ENCODE measurements at places on chromosomes 1 and 21.

DNA sequence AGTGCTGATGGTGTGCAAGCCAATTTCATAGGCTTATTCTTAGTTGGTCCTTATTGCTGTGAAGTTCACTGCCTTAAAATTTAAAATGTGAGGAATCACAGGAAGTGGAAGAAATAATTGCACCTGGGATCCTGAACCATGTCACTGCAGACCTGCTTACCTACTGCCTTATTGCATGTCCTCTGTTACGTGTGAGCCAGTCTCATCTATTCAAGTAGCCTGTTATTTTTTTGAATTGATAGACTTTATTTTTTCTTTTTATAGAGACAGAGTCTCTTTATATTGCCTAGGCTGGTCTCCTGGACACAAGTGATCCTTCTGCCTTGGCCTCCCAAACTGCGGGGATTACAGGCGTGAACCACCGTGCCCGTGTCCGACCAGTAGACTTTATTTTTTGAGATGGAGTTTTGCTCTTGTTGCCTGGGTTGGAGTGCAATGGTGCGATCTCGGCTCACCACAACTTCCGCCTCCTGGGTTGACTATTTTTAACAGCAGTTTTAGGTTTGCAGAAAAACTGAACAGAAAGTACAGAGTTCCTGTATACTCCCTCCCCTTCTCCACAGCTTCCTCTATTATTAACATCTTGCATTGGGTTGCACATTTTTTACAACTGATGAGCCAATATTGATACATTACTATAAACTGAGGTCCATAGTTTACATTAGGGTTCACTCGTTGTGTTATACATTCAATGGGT is 14.0 kb upstream of the DISC1 start:
- DNase-seq = no peak

DNA sequence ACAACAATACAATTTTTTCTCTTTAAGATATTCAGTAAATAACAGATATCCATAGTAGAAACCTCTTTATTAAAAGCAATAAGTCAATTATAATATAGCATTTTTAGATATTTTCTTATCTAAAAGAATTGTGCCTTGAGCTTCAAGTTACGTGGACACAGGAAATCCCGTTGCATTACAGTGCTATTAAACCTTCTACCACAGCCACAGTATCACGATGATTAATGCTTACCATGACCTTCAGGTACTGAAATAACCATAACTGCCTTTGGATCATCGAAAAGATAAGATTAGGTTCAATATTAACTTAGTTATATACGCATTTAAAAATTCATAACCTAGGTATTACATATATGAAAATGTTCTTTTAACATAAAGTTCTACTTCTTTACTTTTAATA is 17.9 kb downstream of the B3GALNT2 start:
- no peak for DNase-seq

GRCh38 chr1:84358695-84359094 is 39.6 kb upstream of the DNASE2B start:
- DNase-seq = no peak

DNA sequence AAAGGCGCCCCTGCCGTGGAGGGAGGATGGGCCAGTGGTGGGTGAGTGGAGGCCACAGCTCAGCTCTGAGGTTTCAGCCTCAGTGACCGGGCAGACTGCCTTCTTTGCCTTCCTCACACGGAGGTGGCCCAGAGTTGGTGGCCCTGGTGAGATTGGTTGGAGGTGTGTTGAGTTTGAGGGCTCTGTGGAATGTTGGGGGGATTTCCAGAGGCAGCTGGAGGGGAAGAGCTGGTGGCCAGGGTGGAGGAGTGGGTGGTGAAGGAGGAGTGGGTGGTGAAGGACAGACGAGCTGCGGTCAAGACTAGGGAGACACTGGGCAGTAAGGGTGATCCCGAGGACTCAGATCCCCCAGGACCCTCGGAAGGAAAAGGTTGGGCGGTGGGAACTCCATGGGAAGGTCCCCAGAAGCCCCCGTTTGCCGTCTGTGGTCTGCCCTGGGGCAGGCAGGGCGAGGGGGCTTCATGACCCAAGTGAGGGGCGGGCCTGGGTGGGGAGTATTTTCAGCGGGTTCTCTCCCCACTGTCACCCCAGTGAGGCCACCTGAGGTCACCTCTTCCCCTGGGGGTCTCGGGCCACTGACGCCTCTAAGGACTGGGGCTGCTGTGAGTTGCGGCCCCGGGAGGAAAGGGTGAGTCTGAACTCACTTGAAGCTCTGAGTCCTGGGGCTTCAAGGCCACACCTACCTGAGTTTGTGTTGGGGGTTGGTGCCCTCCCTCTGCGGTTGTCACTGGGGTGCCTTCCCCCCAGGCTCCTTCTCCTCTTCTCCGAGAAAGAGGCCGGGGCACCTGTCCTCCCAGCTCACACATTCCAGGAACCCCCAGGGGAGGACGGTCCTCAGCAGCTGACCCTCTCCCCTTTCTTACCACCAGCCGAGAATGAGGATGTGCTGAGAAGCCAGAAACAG is 22.7 kb upstream of the PIK3CD start:
- DNase-seq = no peak

GRCh38 chr1:4768553-4768952 is 114.1 kb downstream of the AJAP1 start:
- DNase-seq = no peak

DNA sequence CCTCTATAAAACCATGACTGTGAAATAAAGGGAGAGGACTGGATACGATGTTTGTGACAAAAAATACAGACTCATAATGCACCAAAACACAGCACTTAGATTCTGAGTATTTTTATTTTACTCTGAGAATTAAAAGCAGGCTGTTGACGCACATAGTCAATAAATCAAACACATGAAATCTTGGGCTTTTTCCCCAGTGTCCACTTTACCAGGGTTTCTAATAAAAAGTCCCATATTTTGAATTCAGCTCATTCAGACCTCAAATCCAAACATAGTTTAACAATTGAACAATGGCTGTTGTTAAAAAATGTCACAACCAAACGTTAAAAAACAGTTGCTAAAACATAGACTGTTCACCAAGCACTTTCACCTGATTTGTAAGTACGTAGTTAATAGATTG is 553.4 kb downstream of the LTN1 start:
- DNase-seq = no peak

DNA sequence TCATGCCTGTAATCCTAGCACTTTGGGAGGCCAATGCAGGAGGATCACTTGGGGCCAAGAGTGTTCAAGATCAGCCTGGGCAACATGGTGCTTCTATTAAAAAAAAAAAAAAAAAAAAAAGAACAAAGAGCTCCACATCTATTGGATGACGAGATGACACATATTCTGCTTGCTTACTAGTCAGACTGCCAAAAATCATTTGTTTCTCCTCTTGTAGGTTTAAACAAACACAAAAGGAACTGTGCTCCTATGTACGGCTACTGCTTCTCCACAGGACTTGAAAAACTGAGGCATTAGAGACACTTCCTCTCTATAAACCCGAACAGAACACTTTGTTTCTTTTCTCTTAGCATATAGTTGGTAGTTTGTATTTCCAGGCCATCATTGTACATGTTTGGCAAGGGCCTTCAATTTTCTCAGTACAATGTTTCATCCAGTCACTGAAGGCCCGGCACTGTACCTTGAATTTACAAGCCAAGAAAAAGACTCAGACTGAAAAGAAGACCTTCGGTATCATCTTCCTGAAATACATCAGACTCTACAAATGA is 6.0 kb downstream of the TRIT1 start:
- DNase-seq = no peak

DNA sequence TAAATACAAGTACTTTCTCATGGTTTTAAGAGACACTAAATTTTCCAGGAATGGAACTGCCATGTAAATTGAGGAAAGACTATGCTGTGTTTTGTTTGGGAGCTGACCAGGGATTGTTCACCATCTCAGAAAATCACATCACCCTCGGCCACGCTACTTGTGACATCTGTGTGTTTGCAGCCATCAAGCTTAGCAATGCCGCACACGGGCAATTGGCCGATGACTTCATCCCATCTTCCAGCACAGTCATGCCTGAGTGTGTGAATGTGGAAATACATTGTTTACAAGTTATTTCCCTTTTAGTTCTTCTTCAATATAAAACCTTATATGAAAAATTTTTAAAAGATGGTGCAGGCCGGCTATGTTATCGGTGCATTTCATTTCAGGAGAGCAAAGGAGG is 121.6 kb downstream of the GLIS1 start:
- DNase-seq = no peak

- DNase-seq = no peak
These were observed 18.1 kb downstream of the ZNF281 start for GRCh38 chr1:200391747-200392146.

DNA sequence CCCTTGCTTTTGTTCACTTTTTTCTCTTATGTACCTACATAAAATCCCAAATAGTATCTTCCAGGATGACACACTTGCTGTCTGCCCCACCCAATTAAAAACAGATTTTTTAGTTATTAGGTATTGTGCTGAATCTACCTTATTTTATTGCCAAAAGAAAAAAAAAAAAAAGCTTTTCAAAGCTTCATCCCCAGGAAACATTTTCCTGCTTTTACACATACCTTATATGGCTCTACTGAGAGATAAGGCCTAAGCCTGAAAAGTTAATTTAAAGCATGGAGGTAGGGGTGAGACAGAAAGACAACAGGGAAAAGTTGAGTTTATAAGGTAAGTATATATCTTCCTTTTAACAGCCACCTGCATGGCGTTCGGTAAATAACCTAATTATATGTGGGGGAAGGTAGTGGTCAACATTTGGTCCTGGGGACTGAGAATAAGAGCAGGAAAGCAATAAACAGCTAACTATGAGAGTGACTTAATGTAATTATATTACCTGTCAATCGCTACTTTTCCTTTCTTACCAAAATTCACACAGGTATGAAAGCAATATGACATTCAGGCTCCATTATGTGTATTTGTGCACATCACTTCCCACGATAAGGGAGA is 54.6 kb upstream of the BOLA1 start:
- no peak for DNase-seq
